ENCODE measurements at places on chromosomes 13 and 19.

DNA sequence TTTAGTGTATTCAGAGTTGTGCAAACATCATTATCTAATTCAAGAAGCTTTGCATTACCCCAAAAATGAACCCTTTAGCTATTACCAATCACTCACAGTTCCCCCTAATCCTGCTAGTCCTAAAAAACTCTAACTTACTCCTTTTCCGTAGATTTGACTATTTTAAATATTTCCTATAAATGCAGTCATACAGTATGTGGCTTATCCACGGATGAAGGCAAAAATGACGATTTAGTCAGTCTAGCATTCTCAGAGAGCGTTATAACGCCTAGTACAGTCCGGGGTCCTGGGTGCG, 587 bp upstream of the ZNF383 start:
- DNase-seq, result no peak

DNA sequence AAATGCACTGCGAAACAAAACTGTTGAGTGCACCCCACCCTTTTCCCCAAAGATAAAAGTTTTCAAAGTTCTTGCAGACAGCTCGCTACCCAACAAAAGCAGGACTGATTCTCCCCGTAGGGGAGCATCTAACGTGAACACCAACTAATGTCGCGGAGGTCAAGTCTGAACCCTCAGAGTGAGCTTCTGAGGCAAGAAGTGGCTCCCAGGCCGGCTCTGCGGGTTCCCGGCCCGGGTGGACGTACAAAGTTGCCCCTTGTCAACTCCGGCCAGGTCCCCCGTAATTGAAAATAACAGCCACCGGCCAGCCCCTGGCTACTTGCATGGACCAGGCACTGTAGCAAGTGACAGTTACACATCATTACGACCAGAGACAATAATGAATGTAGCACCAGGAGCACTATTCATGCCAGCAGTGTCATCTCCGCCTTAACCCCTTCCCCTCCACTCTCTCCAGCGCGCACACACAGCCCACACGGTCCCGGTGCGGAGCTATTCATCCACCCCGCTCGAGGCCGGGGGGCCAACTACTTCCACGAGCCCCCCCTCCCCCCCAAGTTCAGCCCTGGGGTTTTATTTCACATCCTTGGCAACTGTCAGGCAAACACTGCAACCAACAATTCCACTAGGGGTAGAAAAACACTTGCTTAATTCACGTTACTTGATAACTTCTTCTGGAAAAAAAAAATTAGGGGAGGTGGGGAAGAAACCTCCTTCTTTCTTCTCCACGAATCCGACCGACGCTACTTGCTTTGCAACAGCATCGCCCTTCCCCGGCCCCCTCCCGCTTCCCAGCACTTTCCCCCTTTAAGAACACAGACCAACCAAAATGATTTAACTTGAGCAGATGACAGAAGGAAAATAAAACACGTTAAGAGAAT, 1.2 kb downstream of the KLF12 start:
- no peak for DNase-seq

DNA sequence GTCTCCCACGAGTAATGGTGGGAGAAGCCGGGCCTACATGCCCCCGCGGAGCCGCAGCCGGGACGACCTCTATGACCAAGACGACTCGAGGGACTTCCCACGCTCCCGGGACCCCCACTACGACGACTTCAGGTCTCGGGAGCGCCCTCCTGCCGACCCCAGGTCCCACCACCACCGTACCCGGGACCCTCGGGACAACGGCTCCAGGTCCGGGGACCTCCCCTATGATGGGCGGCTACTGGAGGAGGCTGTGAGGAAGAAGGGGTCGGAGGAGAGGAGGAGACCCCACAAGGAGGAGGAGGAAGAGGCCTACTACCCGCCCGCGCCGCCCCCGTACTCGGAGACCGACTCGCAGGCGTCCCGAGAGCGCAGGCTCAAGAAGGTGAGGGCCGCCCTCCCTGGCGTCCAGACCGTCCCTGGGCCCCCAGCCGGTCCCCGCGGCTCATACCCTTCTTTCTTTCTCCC, 1.4 kb upstream of the USF2 start:
- DNase-seq, result no peak

- DNase-seq, result no peak
These were observed 30.2 kb upstream of the CD33 start for GRCh38 chr19:51194527-51195315.

- DNase-seq, result no peak
These were observed 81.5 kb upstream of the FAM216B start for GRCh38 chr13:42699912-42700311.

DNA sequence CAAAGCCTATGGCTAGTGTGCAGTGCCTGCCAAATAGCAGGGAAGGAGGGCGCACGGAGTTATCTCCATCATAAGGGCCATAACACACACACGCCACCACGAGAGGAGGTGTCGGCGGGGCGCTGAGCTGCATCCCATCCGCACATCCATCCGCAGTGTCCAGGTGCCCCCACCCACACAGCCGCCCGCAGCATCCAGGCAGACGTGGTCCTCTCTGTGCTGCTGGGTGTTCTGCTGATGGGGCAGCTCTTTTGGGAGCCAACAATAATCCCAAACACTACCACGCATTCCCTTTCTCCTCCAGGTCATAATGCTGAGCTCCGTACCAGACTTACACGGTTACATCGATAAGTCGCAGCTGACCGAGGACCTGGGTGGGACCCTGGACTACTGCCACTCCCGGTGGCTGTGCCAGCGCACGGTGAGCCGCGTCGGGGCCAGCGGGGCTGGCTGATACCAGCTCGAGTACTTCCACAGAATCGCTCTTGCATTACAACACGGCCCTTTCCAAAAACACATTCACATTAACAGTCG, 41.5 kb upstream of the F7 start:
- DNase-seq, result no peak

Measured in brain microvascular endothelial cell (primary cell).